GM04503 (cell line): ENCODE measurements at places on chromosomes 7 and 10.

DNA sequence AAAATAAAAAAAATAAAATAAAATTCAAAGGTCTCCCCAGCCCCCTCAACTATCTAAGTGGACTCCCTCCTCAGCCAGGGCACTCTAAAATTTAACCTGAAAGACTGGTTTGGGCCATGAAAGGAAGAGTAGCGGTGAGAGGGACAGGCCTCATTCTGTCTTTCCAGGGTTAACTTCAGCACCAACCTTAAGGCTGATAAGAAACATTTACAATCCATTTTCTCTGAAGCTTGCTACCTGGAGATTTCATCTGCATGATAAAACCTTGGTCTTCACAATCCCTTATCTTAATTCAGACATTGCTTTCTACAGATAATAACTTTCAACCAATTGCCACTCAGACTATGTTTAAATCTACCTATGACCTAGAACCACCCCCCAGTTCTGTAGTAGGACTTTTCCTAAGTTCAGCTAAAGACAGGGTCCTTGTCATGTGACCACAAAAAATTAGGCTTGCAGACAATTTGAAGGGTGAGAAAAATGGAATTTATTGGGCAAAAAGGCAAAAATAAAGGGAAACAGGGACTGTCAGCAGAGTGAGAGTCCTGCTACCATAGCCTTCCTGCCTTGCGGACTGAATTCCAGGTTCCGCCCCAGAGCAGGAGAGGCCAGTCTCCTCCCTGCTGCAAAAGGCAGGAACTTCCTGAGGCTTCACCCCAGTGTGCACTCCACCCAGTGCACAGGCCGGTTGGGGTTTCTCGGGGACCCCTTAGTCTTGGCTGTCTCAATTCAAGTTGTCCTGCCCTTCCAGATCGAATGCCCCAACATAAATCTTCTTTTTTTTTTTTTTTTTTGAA is 26.0 kb downstream of the AGK start:
- no peak for DNase-seq

GRCh38 chr7:101676956-101677355 is 47.9 kb upstream of the MYL10 start:
- no peak for DNase-seq

DNA sequence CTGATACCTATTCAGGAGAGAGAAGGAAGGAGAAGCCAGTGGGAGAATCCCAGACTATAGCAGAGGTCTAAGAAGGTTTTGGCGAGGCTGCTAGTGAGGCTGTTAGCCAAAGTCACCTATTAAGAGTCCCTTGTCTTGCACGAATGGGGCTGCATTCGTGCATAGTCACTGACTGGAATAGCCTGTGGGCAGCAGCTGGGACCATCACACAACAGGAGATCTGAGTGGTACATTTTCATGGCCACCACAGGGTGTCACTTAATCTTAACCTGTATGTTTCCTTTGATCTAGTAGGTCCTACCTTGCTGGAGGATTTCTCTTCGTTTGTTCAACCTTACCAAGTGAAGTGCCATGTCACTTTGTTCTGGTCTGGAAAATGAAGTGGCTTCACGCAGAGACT is 319.9 kb downstream of the BMPER start:
- DNase-seq: no peak

DNA sequence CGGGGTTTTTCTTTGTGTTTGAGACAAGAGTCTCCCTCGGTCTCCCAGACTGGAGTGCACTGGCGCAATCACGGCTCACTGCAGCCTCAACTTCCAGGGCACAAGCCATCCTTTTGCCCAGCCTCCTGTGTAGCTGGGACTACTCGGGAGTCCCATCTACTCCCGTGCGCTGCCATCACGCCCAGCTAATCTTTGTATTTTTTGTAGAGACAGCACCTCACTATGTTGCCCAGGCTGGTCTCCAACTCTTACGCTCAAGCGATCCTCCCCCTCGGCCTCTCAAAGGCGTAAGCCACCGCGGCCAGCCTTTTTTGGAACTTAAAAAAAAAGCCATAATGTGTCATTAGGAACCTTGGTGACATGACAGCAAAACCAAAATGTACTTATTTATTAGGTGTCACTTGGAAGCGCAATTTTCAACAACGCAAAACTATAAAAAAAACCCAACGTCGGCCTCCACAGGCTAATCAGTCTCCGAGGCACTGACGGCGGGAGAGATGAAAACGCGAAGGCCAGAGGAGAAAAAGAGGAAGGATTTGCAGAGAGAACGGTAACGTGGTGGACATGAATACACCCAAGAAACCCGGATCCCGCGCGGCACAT is 911 bp upstream of the HNRNPH3 start:
- DNase-seq: no peak
